ENCODE measurements at places on chromosomes 1 and 21.

GRCh38 chr1:64975740-64976139 lies 9.4 kb upstream of the JAK1 start:
- no peak for DNase-seq

DNA sequence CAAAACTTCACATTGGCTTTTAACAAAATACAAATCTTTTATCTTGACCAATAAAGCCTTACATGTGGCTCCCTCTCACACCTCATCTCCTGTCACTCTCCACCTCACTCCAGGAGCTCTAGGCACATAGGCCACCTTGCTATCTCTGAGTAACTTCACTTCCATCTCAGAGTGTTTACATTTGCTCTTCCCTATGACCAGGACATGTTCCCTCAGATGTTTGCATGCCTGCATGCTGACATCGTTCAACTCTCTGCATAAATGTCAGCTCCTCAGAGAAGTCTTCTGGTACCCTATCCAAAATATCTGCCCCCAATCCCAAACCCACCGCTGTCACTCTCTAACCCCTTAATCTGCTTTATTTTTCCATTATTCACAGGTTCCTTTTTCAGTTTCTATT lies 110.9 kb downstream of the TOMM20 start:
- no peak for DNase-seq

GRCh38 chr1:103250441-103250861 lies 142.1 kb upstream of the COL11A1 start:
- DNase-seq: no peak

DNA sequence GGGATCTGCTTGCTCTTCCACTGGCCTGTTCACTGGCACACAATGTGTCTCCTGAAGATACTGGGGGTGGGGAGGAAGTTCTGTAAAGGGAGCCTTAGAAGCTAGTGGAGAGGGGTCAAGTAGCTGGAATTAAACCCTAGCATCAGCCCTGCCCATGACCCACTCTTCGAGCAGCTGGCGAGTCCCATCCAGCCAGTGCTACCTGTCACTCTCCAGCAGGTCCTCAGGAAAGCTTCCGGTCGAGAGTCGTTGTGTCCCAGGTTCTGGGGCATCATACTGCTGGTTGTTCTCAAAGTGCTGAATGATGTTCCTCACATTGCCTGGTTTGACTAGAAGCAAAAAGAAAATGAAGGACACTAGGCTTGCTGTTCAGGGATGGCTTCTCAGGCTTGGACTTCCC lies 30.9 kb downstream of the LRRC71 start:
- DNase-seq: no peak

- DNase-seq: no peak
Observed at GRCh38 chr1:107172450-107173170, 31.8 kb downstream of the NTNG1 start.

- DNase-seq: no peak
Observed at GRCh38 chr1:219774386-219774785, 154.0 kb downstream of the SLC30A10 start.

- DNase-seq: no peak
Observed at GRCh38 chr1:2789164-2789985, 12.1 kb downstream of the TTC34 start.

GRCh38 chr1:53503433-53504217 lies 44.4 kb downstream of the DMRTB1 start:
- DNase-seq: no peak

DNA sequence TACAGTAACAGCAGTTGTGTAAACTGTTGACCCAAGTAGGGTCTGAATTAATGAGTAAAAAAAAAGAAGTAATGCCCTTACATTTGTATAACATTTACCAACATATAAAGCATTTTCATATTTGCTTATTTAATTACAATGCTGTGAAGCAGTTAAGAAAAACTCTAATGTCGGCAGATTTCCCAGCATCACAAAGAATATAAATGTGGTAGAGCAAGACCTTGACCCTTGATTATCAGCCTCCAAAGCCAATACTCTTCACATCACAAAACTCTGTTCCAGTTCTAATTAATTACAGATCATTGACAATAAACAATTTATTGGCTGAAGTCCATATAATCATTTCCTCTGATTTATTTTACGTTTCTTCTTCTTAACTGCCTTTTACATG lies 130.2 kb downstream of the DUSP10 start:
- DNase-seq: no peak

- no peak for DNase-seq
Observed at GRCh38 chr1:156643049-156643777, 1.3 kb downstream of the BCAN start.

DNA sequence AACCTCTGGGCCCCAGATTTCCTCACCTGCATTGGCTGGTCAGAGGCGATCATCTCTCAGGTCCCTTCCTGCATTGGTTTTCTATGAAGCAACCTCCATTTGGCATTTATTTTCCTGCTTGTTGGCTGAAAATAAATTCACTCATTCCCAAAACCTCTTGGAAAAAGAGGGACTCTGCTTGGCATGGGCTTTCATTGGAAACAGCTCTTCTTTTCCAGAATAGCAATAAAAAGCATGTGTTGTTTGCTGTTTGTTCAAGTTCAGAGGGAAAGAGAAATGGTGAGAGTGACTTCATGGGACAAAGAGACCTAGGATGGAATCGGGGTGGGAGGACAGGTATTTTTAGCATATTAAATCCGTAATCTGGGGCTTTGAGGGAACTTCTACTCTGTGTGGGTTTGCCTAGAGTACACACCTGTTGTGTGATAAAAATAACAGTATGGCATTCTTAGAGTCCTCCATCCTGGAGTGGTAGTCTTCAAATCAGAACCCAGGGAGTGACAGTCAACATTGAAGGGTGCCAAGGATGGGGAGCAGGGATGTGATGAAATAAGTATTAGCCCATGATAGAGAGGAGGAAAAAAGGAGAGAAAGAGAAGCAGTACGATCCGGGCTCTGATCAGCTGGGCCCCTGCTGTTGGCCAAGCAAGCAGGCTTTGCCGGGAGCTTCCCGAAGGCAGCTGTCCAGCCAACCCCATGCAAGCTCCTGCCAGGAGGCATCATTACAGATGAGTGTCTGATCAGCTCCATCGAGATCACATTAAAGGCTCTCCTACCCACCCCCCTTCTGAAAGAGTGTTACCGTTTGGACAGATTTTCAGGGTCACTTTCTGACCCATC lies 131.9 kb upstream of the NFIA start:
- no peak for DNase-seq

GRCh38 chr1:232524056-232524455 lies 105.9 kb downstream of the SIPA1L2 start:
- no peak for DNase-seq

DNA sequence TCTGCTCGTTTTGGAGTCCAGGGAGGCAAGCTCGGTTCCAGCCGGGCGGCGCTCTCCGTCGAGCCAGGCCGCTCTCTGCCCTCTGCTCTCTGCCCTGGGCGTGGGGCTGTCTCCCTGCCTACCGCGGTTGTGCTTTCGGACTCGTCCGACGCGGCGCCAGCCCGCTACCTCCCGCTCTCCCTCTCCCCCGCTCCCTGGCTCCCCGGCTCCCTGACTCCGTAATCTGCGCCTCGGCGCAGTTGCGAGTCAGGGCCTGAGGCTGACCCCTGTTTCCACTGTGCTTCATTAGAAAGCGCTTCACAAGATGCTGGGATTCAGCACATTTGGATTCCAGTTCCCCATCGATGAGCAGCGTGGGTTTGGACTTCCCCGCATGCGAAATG lies 2.2 kb downstream of the SOX13 start:
- no peak for DNase-seq

GRCh38 chr1:217049721-217050120 lies 326.5 kb upstream of the ESRRG start:
- DNase-seq: no peak

DNA sequence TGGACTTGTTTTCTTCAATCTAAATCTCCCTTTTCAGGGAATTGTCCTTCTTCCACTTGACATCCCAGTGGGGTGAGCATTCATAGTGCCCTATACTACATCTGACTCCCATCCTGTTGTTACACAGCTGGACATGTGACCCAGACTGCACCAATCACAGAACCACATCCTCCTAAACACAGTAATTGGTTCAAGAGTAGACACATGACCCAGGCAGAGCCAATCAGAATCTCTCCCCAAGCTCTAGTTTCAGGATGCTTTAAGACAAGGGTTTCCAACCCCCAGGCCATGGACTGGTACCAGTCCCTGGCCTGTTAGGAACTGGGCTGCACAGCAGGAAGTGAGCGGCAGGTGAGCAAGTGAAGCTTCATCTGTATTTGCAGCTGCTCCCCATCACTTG lies 5.6 kb upstream of the DDOST start:
- no peak for DNase-seq

DNA sequence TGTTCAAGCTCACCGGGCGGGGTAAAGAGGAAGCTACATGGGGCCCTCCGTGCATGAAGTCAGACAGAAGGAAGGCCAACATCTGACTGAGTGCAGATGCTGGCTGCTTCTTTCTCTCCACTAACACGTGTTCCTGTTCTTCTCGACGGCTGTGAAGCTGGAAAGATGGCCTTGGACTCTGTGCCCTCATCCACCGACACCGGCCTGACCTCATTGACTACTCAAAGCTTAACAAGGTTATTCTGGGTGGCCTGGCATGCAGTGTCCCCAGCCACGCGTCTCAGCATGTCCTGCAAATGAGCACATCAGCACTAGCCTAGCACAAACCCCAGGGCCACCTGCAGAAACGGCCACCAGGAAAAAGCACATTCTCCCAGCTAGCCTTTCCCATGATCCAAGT lies 41.2 kb downstream of the ACTN2 start:
- DNase-seq: no peak

GRCh38 chr1:36326499-36326898 lies 3.1 kb upstream of the EVA1B start:
- DNase-seq: no peak

- DNase-seq: no peak
Observed at GRCh38 chr21:27693376-27693775, 726.5 kb upstream of the ADAMTS5 start.

DNA sequence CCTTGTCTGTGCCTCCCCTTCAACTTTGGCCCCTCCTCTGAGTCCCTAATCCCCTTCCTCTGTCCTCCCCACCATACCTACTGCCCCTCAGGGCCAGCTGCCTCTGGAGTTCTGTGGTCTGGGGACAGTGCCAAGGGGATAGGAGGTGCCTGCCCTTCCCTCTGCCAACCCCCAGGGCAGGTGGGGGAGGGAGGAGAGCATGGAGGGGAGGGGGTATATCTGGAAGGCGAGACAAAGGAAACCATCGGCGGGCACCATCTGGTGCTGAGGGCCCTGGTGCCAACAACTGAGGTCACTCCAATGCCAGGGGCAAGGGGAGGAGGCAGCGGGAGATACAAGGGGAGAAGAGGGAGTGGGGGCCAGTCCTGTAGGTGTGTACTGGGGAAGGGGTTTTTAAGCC lies 9.6 kb downstream of the RAB25 start:
- DNase-seq: no peak

GRCh38 chr21:34969423-34970166 lies 79.5 kb downstream of the RUNX1 start:
- DNase-seq: no peak

- DNase-seq: no peak
Observed at GRCh38 chr1:218705391-218705790, 360.3 kb downstream of the TGFB2 start.

GRCh38 chr1:67583462-67583950 lies 101.5 kb upstream of the GADD45A start:
- no peak for DNase-seq

- DNase-seq: no peak
Observed at GRCh38 chr1:121445679-121446078, 260.9 kb downstream of the SRGAP2C start.

DNA sequence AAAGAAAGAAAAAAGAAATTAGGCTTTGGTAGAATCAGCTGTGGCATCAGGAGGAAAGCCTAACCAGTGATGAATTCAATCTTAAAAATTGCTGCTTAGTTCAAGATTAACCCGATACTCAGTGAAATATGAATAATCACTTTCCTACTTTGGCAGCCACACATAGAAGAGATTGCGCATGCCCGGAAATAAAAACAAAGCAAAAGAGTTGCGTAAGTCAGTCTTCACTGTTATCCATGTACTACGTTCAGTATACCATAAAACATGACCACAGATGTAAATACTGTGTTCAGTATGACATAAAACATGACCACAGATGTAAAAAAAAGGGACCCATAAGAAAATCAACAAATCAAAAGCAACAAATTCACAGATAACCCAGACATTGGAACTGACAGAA lies 19.2 kb downstream of the CD1D start:
- no peak for DNase-seq

- DNase-seq: no peak
Observed at GRCh38 chr1:212667223-212668139, 32.2 kb downstream of the BATF3 start.

DNA sequence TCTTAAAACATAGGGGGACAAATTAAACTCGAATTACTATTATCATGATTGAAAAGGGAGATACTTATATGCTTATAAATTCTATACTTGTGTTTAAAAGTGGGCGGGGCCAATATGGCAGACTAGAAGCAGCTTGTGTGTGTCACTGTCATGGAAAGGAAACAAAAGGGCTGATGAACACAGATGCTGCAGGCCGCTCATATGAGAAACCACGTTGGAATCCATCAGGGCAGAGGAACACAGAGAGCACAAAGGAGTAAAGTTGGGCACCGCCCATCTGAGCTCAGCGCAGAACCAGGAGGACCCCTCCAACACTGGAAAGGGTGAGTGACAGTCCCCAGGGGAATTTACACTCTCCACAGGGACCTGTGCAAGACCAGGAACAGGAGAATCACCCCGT lies 107.0 kb downstream of the SLC5A9 start:
- DNase-seq: no peak

DNA sequence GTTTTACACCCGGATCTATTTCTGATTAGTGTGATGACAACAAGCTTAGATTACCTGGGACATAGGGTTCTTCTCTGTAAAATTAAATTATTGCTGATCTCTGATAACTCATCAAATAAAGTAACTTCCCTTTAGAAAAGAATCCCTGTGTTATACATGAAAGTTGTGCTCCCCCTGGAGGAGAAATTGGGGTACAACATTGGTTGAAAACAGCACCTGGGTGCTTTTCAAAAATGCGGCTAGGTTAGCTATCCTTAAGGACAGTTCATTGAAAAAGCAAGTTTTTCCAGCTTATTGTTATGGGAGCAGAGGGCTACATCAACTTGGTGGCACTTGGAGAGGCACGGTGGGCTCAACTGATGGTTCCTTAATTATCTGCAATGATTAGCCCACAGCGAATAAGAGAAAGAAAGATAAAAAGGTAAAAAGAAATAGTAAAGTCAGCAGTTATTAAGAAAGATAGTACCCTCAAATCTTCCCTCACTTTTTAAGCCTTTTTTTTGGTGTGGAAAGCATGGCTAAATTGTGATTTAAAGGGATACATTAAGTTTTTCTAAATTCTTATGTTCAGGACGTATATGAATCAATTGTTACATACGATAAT lies 97.8 kb downstream of the FMN2 start:
- DNase-seq: no peak

- no peak for DNase-seq
Observed at GRCh38 chr1:12477936-12478611, 139.9 kb downstream of the DHRS3 start.

DNA sequence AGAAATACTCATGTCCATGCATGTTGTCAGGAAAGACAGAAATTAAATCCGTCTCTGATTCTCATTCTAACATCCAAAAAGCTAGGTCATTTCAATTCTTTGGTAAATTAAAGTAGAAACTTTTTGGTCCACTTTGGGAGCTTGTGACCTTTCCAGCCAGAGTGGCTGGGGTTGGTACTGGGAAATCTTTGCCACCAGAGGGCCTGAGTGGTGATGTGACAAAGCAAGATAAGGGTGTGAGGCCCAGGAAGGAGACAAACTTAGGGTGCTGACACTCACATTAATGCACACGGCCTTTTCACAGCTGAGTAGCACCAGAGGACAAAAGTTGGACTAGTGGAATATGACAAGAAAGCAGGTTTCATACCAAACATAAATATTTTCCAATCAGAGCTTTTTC lies 144.3 kb downstream of the DNM3 start:
- no peak for DNase-seq

Measured in activated naive CD8-positive, alpha-beta T cell treated with anti-CD3 and anti-CD28 coated beads, Interleukin-2, amount 50 U/mL, for 16 hours (primary cell).